NCI-H460 (cell line): ENCODE measurements at places on chromosomes 2 and 18. TPM values are rescaled to one million over a fixed set of nuclear protein-coding genes. Genes with fewer than 3 reads are reported as not detected.

GCKR gene
- total RNA-seq = not detected in 2 replicates

ZNF396 gene
- total RNA-seq = 1.1 and 1.2 TPM in 2 replicates

TBR1 gene
- 0.05 TPM in 1 of 2 replicates, not detected in the other for total RNA-seq

OSBPL6 gene
- total RNA-seq = 9.6 and 11.9 TPM in 2 replicates

NIF3L1 gene
- total RNA-seq = 75.4 and 83.8 TPM in 2 replicates

HS6ST1 gene
- total RNA-seq = 15.6 and 17.1 TPM in 2 replicates

CRYGD gene
- not detected in 2 replicates for total RNA-seq

VAMP8 gene
- 31.7 and 37.3 TPM in 2 replicates for total RNA-seq

HOXD13 gene
- 4.7 and 5.2 TPM in 2 replicates for total RNA-seq

AKAIN1 gene
- total RNA-seq = not detected in 2 replicates

CCDC178 gene
- 0.42 TPM in 1 of 2 replicates, not detected in the other for total RNA-seq
